ENCODE measurements at places on chromosomes 16 and 17. TPM values are rescaled to one million over a fixed set of nuclear protein-coding genes. Genes with fewer than 3 reads are reported as not detected.

CACNG4 gene
- polyA plus RNA-seq, result 3.7 TPM

MTSS2 gene
- polyA plus RNA-seq, result 59.9 TPM

PMP22 gene
- polyA plus RNA-seq, result 57.1 TPM

DNA sequence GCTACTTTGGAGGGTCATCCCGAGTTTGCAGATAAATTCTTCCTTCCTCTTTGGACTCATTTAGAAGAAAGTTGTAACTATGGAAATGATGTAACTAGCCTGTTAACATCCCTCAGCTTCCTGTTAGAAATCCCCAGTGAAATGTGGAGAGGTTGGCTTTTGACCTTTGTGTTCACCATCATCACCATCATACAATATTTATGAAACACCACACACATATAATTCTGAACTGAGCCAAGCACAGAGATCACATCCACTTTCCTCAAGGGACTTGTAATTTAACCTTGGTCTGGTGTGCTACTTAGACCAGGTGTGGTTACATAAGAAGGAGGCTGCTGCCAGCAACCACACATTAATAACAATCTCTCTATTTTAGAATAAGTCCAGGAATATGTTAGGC lies 2.5 kb downstream of the CAPNS2 start:
- no peak for DNase-seq

GRCh38 chr16:5058476-5058875 lies 7.3 kb downstream of the C16orf89 start:
- DNase-seq, result no peak

MT4 gene
- polyA plus RNA-seq, result not detected

DNA sequence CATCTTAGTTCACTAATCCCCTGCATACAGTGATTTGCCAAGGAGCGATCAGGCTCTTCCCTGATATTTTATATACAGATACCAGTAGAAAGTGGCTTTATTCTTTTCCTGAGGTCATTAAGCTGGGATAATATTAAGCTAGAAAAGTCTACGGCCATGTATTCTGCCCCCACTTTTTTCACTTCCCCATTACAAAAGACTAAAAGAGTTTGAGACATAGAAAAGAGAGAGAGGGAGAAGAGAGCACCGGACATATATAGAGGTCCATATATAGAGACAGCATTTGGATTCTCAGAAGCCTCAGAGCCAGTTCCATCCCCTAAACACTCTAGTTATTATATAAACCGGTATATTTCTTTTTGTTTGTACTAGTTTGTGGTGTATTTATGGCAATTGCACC lies 166.5 kb upstream of the ANKFN1 start:
- no peak for DNase-seq

- no peak for DNase-seq
Measured at GRCh38 chr17:33602981-33603380, 309.9 kb upstream of the ASIC2 start.

All from left renal cortex interstitium (tissue), 4 donors.